ENCODE measurements at places on chromosomes 6 and 20.
A peak's percentile ranks its signal among the peaks of the same experiment; 100 is the strongest.

- no peak for DNase-seq
Measured at GRCh38 chr6:12403947-12404647, 113.9 kb downstream of the EDN1 start.

GRCh38 chr6:156396068-156396771, 381.0 kb upstream of the ARID1B start:
- DNase-seq = no peak

DNA sequence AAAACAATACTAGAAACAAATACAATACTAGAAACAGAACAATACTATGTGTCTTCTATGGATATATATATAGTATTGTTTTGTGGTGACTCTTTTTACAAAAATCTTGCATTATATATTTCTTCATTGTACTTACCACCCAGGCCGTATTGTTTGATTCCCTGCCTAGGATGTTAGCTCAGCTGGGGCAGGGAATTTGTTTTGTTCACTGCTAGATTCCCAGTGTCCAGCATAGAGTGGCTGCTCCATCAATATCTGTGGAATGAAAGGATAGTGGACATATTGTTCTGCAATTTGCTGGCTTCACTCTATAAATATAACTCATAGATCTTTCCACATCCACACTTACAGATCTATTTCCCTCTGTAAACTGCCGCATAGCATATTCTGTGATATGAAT, 21.5 kb upstream of the PREX1 start:
- DNase-seq = no peak

DNA sequence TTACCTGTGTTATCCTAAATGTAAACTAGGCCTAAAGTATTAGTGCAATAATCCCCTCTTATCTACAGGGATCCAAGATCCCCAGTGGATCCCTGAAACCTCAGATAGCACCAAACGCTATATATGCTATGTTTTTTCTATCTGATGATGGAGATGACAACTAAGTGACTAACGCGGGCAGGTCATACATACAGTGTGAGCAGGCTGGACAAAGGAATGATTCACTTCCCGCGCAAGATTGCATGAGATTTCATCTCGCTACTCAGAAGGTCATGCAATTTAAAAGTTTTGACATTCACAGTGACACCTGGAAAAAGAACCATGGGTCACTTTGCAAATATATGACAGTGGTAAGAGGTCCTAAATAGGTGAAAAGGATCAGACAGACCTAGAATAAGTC, 875.9 kb downstream of the HACE1 start:
- DNase-seq = no peak

DNA sequence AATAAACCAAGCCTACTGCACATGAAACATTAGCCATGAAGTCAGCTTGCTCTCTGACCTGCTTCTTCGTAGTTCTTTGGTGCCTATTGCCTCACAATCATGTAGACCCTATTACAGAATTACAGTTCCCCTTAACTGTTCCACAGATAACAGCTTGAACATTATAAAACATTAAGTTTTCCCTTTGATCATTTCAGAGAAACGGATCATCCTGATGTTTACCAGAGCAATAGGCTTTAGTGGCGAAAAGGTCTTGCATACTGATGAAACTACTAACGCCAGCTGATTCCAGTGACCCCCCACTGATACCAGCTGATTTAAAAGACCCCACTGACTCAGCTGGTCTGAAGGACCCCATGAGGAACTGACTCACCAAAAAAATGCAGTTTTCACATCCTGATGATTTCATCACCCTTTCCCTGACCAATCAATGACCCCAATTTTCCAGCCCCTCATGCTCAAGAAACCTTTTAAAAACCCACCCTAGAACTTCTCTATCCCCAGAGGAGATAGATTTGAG, 39.4 kb upstream of the MLIP start:
- no peak for DNase-seq

GRCh38 chr6:63502156-63502555, 70.1 kb upstream of the LOC128125822 start:
- DNase-seq = no peak

- DNase-seq = peak; percentile 21
Measured at GRCh38 chr20:22403022-22403631, 181.2 kb downstream of the FOXA2 start.

GRCh38 chr20:15256676-15257568, 919.5 kb upstream of the FLRT3 start:
- DNase-seq = no peak

DNA sequence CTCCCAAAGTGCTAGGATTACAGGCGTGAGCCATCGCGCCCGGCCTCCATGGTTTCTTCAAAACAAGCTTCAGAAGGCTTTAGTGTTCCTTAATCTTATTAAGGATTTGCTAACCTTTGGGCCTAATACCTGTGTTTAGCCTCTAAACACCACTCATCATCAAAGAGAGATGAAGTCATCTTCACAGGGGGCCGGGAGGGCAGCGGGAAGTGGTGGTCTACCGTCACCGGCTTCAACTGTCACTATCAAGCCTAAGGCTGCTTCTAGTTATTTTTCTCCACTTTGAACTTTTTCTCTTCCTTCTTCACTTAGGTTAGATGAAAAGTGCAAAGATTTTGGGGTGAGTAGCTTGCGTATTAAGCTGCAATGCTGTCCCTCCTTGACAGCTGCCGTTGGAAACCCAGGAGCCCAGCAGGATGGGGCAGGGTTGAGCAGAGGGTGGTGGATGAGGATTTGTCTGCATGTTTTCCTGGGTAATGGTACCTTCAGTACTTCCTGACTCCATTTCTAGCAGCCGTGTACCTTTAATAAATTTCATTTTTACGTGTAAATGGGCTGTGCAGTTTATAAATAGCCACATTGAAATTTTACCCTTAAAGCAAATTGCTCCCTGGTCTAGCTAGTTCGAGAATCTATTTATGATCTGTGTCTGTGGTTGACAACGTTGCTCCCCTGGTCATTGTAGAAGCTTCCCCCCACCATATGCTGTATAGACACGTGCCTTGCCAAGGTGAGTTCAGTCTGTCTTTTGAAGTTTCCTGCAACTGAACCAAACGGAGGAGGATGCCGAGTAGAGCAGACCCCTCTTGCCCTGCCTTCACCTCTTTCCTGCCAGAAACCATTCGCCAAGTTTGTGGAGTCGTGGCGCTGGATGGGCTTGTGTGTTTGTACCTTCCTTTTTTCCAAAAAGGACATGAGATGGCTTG, 64.8 kb downstream of the SYNJ2 start:
- DNase-seq = no peak

DNA sequence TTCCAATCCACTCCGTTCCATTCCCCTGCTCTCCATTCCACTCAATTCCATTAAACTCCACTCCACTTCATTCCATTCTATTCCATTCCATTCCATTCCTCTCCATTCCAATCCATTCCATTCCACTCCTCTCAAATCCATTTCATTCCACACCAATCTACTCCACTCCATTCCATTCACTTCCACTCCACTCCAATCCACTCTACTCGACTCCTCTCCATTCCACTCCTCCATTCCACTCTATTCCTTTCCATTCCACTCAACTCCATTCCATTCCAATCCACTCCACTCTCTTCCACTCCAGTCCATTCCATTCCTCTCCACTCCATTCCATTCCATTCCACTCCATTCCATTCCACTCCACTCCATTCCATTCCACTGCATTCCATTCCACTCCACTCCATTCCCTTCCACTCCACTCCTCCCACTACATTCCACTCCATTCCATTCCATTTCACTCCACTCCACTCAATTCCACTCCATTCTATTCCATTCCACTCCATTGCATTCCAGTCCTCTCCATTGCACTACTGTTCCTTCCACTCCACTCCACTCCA, 22.6 kb upstream of the DEFB125 start:
- DNase-seq = no peak

DNA sequence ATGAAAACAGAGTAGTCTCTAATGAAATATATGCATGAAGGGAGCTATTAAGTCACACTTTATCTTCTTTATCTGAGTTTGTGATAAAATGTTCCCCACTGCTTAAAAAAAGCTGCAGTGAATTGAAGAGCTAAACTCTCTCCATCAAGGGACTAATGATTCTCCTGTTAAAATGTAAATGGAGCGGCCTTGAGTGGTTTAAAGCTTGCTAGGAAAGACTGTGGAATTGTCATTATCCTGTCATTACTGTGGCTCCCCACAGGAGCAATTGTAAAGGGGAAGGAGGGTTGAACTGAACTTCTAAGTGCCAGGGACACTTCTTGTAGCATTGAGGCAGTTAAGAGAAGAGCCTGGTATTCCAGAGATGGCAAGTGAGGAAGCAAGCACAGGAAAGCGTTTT, 17.3 kb upstream of the CNR1 start:
- DNase-seq = no peak

DNA sequence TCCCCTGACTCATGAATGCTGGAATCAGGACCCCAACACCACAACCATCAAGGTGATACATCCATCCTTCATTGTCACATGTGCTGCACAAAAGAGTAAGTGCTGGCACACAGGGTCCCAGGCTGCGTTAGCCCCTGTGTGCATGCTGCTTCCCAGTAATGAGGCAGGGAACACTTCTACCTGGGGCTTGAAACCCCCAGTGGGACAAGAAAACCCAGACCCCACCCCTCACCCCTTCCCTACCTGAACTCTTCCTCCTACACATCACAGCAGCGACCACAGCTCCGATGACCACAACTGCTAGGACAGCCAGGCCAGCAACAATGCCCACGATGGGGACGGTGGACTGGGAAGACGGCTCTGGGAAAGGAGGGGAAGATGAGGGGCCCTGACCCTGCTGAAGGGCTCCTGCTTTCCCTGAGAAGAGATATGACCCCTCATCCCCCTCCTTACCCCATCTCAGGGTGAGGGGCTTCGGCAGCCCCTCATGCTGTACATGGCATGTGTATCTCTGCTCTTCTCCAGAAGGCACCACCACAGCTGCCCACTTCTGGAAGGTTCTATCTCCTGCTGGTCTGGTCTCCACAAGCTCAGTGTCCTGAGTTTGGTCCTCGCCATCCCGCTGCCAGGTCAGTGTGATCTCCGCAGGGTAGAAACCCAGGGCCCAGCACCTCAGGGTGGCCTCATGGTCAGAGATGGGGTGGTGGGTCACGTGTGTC, 2.0 kb downstream of the HLA-B start:
- no peak for DNase-seq
